ENCODE measurements at places on chromosomes 16 and 17.

DNA sequence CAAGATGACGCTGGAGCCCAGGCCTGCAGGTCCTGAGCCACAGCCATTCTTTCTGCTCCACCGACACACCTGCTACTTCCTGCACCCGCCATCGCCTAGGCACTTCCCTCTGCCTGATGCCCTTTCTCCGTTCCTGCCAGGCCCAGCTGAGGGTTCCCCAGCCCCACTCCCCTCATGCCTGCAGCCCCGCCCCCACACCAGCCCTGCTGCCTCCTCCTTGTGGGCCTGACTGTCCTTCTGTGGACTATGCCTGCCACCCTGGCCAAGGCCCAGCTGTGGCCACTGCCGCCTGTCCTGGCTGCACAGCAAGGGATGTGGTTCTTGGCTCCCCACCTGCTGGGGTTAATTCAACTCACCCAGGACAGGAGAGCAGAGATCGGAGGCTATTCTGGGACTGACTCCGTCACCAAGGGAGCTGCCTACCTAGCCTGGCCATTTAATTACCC is 7.5 kb downstream of the NATD1 start:
- DNase-seq: no peak

- DNase-seq: no peak
Measured at GRCh38 chr16:58265480-58266052, 29.3 kb downstream of the PRSS54 start.

GRCh38 chr17:75111777-75112335 is 2.1 kb downstream of the ARMC7 start:
- DNase-seq: no peak

DNA sequence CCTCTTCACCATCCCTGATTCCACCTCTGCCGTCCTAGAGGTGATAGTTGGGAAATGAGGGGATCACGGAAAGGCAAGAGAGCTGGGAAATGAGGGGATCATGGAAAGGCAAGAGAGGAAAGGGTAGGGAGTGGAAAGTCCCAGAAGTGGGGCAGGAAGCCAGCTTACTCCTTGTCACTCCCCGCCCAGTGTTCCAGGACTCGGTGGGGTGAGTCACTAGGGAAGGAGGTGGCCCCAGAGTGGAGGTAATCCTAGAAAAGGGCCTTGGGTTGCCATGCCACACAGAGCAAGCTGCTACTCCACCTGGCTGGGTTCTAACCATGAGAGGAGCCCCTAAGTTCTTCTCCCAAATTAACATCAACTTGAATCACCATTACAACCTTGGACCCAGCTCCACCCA is 14.8 kb downstream of the ALOXE3 start:
- no peak for DNase-seq

- no peak for DNase-seq
Measured at GRCh38 chr17:49022391-49022941, 25.3 kb downstream of the IGF2BP1 start.

GRCh38 chr17:69869667-69870066 is 205.4 kb upstream of the KCNJ16 start:
- no peak for DNase-seq

GRCh38 chr17:82039695-82040299 is 2.3 kb upstream of the DCXR start:
- no peak for DNase-seq

DNA sequence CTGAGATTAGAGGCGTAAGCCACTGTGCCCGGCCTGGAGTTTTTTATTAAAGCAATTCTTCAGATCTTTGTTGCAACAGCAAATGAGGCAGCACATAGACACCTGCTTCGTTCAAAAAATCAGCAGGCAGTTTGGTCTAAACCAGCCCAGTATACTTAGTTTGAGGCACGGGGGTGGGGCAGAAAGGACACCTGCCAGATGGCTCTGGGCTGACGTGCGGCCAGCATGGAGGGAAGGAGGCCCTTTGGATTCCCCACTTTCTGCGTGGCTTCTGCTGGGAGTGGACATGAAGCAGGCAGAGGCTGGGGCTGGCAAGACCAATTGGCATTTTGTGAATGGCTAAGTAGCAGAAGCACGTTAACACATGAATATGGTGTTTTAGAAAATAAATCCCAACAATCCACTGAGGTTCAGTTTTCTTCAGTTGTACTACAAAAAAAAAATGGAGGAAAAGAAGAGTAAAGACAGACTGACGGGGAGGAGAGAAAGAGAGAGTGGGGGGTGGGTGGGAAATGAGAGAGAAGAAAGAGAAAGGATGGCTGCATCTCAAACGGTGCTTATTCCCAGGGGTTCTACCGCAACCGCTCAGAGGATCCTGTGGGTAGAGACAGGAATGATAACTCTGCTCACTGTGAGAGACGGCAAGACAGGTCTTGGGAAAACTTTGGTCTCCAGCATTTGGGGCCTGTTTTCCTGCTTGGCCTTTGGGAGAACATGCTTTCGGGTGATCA is 16.3 kb downstream of the C16orf46 start:
- DNase-seq: no peak

GRCh38 chr17:6534846-6535514 is 21.4 kb downstream of the PITPNM3 start:
- DNase-seq: no peak

- peak; percentile 71 for DNase-seq
Measured at GRCh38 chr16:642189-643049, 791 bp downstream of the MCRIP2 start.

GRCh38 chr16:89949756-89950155 is 1.2 kb downstream of the DEF8 start:
- DNase-seq: no peak

DNA sequence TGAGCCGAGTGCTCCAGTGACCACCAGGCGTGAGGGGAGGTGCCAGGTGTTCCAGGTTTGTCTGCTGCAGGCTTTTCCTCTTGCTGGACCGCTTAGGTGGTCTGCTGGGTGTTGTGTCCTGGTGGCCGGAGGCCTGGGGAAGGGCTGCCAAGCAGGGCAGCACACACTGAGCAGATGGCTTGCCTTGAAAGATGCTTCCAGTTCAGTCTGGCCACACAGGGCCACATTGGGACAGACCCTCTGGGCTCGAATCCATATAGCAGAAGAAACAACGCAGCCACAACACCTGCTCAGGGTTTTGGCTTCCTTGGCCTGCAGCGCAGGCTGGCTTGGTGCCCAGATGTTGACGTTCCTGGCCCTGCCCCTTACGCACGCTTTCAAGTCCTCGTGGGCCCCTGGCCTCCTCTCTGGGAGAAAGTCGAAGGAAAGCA is 24.8 kb downstream of the GINS2 start:
- DNase-seq: no peak

DNA sequence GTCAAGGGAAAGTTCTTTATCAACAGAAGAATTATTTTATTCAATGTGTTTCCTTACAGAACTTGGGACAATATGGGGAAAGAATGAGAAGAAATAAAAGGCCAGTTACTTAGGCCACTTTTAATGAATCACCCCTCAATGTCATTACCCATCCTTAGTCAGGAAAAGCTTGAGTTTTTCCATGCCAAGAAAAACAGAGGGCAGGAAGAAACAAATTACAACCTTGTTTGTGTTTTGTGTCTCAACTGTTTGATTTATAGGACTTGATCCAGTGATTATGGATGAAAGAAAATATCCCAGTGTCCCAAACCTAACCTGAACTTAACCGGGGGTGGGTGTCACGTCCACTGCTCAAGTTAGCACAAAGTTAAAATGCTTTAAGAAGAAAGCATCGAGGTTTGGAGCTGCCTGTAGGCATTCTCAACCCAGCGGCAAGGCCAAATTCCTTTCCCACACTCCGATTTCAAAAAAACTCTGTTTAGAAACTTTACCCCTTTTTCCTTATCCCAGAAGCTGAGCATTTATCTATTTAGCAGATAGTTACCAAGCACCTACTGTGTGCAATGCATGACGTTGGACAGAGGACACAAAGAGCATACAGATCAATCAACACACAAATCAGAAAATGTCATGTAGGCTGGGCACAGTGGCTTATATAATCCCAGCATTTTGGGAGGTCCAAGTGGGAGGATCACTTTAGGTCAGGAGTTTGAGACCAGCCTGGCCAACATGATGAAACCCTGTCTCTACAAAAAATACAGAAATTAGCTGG is 14.0 kb upstream of the CYB5B start:
- DNase-seq: no peak

DNA sequence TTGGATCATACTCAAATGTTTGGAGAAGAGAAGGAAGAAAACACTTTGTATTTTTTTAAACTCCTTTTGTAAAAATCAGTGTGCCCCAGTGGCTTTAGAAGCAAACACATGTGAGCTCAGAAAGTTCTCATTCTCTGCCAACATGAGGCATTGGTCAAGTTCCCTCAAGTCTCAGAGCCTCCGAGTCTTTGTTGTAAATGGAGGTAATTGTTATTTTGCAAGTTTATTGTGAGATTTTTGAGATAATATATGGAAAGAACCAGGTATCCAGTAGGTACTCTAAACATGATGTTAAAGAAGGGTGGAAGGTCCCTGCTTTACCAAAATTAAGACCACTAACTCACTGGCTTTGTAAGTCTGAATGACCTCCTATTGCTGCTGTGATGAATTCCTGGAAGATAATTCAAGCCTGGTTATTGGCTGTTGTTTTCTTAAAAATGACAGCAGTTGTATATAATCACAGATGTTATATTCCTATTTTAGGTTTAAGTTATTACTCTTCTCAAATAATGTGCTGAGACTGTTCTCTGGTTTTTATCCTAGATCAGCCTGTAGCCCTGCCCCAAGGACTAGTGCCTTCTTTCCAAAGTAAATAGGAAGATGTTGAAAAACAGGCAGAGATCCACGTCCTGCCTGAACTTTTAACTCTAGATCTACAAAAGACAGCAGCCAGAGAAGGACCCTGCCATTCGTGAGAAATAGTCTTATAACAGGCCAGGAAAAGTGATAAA is 2.4 kb downstream of the HLF start:
- DNase-seq: no peak

GRCh38 chr16:28924399-28924761 is 658 bp downstream of the RABEP2 start:
- no peak for DNase-seq

DNA sequence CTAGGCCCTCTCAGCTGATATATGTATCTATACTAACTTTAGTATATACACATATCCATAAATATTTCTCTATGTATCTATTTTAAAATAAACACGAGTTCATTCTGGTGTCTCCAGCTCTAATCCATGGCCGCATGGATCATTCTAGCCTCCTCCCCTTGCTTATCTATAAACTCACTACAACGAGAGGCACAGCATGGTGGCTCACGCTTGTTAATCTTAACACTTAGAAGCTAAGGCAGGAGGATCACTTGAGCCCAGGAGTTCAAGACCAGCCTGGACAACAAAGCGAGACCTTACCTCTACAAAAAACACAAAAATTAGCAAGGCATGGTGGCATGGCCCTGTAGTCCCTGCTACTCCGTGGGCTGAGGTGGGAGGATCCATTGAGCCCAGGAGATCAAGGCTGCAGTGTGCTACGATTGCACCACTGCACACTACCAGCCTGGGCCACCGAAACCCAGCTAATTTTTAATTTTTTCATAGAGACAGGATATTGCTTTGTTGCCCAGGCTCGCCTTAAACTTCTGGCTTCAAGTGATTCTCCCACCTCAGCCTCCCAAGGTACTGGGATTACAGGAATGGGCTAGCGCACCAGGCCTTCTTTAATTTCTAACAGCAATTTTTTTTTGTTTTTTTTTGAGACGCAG is 3.9 kb upstream of the ZNF207 start:
- DNase-seq: no peak

GRCh38 chr17:38705803-38706504 is 881 bp downstream of the MLLT6 start:
- DNase-seq: peak; percentile 76

GRCh38 chr16:69057400-69058378 is 47.8 kb upstream of the HAS3 start:
- no peak for DNase-seq

GRCh38 chr16:15605839-15606517 is 37.0 kb downstream of the MARF1 start:
- no peak for DNase-seq

DNA sequence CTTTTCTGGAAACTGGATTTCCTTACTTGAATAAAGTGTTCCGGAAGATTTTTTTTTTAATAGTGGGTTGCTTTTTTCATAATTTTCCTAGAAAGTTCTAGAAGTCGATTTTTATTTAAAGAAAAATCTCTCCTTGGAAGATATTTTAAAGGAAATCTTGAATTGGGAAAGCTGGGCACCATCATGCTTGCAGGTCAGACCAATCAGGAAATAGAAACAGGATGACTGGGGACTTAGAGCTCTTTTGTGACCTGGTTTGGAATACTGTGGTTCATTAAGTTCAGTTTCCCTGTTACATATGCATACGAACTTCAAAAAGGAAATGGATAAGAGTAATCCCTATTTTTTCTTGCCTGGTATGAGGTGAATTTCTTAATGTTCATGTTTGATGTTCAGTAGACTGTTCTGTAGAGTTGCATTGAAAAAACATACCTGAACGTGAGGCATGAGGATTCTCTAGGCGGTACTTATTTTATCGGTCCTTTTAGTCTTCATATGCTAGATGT is 1.2 kb downstream of the NFATC3 start:
- no peak for DNase-seq

DNA sequence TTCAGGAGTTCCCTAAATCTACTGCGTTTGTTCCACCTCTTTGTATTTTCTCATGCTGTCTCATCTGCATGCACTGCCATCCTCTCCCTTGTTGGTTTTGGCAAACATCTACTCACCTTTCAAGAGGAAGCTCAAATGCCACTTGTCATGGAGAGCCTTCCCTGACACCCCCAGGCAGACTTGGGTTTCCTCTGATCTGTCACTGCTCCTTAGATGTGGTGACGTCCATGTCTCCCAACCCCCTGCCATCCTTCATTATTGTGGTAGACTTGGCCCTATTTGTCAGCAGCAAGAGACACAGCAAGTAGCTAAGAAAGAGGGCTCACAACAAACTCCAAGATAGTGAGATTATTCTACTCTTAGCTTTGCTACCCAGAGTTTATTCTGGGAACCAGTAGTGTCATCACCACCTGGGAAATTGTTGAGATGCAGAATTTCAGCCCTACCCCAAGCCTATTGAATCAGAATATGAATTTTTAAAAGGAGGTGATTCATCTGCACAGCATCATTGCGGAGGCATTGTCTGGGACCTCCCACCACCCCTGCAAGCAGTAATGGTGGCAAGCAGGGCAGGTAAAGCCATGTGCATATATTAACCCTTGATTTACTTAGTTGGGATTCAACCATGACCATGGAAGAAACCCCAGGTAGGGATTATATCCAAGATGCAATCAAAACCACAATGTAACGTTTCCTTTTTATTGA is 248.9 kb downstream of the SHISA9 start:
- DNase-seq: no peak

- no peak for DNase-seq
Measured at GRCh38 chr16:85369060-85369459, 244.1 kb upstream of the GSE1 start.

- no peak for DNase-seq
Measured at GRCh38 chr17:71846561-71847110, 274.2 kb upstream of the SOX9 start.

- no peak for DNase-seq
Measured at GRCh38 chr17:11406716-11407115, 165.7 kb downstream of the SHISA6 start.

GRCh38 chr17:57957120-57957850 is 2.1 kb upstream of the CUEDC1 start:
- no peak for DNase-seq

DNA sequence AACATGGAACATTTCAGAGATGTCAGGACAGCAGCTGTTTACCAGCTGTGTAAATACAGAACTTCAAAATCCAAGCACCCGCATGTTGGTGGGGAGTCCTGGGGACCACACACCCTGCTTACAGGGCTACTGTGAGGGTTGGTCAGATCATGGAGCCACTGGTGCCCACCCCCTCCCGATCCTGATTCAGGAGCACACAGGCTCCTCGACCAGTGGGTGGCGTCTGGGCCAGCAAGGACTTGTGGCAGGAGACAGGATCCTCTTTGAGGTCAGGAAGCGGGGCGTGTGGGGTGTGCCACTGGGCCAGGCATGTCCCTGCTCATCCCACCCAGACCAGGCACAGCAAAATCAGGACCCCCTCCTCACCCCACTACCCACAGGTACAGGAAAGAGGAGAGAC is 83.6 kb downstream of the SDK2 start:
- no peak for DNase-seq
